ENCODE measurements at places on chromosomes 6 and 20.

DNA sequence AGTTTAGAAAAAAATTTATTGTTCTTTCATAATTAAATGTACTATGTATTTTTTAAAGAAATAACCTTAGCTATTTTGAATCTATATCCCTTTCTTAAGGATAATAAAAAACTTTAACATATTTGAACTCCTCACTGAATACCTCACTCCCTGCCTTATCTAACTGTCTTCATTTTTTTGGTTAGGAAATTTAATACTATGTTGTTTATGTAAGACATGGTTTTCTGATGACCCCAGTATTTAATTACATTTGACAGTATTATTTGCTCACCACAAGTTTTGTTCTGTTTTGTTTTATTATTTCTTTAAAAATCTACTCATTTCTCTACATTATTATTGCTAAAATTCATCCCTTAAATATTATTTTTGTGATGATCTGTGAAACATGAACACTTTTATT is 394.4 kb upstream of the ADGRB3 start:
- no peak for DNase-seq

GRCh38 chr20:772806-773205 is 4.5 kb upstream of the SLC52A3 start:
- no peak for DNase-seq

DNA sequence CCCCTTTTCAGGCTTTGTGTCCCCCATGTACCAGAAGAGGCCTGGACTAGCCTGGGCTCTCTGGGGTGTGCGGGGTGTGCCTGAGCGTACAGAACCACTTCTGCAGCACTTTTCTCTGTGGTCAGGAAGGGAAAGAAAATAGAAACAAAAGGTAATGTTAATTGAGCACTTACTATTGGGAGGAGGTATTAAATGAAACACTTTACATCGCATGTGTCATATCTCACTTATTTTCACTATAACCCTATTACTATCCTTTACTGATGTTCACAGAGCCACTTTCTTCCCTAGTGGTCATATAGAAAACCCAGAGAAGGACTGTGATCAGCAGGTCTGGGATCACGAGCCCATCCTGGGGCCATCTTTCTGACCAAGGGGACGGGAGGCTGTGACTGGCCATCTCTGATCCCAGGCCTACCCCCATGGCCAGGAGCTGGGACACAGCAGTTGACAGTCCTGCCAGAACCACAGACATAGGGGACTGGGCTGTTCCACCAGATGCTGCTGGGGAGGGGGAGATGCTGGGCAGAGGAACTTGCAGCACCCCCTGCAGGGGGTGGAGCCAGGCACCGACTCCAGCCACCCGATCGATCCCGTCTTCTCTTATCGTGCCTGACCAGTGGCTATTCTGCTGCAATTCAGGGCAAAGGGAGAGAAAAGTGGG is 107.6 kb downstream of the VEGFA start:
- DNase-seq: no peak

DNA sequence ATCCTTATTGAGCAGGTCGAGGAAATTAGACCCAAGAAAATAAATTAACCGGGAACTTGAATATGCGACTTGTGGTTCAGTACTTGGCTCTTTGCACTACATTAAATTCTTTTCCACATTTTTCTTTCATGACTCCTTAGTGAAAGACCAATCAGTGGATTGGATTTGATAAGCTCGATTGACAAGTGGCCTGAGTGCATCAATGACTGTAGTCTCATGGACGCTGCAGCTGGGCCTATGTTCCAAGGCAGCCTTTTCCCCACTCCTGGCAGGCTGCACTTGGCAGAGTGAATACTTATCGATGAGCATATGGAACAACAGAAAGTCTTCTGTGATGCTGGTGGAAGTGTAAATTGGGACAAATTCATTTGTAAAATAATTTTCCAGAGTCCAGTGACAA is 210.8 kb upstream of the EXOC2 start:
- DNase-seq: no peak

- DNase-seq: no peak
These were observed 81.8 kb downstream of the FYN start for GRCh38 chr6:111791415-111791814.

- DNase-seq: no peak
These were observed 907.5 kb downstream of the C6orf118 start for GRCh38 chr6:164401871-164402270.

- DNase-seq: no peak
These were observed 272.0 kb downstream of the SMOC2 start for GRCh38 chr6:168712993-168713392.

DNA sequence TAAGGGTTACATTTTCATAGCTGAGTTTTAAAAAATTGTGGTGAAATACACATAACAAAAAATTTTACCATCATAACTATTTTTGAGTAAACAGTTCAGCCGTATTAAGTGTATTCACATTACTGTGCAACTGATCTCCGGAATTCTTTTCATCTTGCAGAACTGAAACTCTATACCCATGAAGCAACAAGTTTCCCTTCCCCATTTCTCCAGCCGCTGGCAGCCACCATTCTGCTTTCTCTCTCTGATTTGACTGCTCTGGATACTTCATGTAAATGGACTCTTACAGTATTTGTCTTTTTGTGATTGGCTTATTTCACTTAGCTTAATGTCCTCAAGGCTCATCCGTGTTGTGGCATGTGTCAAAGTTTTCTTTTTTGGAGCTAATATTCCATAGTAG is 341.6 kb downstream of the QKI start:
- DNase-seq: no peak

GRCh38 chr6:10561611-10562199 is 40.6 kb downstream of the GCNT2 start:
- DNase-seq: no peak

DNA sequence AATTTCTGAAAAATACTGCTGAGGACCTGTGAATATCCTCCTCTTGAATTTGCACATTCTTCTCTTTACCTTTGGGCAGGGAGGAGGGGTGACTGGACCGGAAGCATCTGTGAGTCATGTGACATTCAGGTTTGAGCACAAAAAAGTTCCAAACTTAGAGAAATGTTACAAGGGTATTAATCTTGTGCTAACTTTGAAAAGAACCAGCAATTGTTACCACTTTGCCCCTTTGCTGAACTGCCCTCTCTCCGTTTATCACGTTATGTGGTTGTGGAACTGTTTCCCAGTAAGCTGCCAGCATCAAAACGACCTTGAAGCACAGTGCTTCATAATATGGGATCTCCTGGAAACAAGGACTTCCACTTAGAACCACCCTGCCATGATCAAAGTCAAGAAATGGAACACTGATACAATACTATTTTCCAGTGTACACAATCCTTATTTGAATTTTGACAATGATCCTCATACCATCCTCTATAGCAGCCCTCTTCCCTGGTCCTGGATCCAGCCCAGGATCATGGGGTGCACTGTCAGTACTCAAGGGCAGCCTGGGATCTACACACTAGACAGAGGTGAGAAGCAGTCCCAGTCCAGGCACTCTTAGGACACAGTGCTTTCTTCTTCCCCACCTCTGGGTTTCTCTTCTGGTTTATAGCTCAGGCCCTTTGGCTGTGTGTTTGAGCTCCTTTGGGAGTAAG is 2.3 kb upstream of the TUBB1 start:
- no peak for DNase-seq

GRCh38 chr6:50837589-50838445 is 19.1 kb downstream of the TFAP2B start:
- DNase-seq: no peak

DNA sequence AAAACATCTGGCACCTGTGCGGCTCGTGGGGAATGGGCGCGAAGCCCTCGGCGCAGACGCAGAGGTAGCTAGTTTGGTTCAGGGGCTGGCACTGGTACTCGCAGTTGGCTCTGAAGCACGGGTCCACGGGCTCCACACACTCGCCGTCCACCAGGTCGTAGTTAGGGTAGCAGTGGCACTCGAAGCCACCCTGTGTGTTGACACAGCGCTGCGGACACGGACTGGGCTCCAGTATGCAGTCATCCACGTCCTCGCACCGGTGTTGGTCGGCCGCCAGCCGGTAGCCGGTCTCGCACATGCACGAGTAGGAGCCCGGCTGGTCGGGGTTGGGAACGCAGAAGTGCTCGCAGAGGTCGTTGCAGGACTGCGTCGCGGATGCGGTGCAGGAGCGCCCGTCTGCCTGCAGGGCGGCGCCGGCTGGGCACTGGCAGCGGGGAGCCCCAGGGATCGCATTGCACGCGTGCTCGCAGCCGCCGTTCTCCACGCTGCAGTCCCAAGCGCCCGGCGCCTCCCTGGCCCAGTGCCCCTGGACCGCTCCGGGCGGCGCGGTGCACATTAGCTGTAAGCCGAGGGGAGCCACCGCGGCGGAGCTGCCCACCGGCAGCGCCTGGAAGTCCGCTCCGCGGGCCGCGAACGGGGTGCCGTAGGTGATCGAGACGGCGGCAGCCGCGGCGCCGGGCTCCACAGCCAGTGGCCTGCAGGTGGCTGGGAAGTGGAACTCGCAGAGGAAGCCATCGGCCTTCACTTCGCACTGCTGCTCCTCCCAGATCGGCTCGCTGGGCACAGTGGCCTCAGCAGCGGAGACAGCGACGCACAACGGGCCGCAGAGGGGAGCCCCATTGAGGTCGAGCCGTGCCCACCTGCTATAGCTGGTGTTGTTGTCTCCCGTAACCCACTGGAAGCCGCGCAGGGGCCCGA is 930 bp downstream of the THBD start:
- DNase-seq: no peak

DNA sequence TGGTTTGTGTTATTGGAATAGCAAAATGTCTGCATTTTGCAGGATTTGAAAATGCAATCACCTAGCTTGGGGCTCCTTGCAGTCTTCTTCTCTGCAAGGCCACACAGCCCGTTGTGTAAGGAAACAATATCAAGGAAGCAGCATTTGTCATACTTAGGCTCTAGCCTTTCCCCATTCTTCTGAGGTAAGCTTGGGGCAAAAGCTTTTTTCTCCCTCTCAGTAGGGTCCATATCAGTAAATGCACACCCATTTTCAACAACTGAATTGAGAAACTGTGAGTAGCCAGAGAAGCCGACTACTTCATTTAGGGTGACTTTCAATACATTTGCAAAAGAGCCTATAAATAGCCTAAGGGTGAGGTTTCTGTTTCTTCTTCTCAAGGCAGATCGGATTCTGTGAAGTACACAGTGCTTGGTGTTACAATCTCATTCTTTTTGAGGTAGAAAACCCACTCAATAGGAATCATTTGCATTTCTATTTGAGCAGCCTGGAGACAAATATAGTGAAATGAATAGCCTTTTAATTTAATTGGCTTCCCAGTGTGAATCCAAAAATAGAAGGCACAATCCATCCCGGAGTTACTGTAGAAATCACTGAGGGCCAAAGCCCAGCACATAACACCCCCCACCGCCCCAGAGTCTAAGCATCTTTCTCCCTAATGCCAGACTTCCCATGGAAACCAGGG is 61.8 kb downstream of the BTBD3 start:
- no peak for DNase-seq

DNA sequence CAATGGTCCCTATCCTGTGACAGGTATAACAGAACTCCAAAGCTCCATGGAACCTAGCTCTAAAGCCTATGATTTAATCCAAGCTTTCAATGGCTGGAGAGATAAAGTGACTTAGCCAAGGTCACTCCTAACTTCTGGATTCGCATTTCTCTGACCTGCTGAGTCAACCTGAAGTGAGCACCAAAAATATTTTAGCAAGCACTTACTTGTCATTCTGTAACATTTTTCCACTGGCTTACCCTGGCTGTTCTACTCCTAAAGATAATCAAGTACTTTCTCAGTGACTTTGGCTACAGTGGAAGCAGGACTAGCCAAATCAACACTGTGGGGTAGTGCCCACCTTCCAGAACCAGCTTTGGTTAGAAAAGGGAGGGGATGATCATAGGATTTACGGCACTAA is 188.3 kb downstream of the OGFRL1 start:
- no peak for DNase-seq

- DNase-seq: no peak
These were observed 6.3 kb downstream of the BPIFB2 start for GRCh38 chr20:33013701-33014326.

DNA sequence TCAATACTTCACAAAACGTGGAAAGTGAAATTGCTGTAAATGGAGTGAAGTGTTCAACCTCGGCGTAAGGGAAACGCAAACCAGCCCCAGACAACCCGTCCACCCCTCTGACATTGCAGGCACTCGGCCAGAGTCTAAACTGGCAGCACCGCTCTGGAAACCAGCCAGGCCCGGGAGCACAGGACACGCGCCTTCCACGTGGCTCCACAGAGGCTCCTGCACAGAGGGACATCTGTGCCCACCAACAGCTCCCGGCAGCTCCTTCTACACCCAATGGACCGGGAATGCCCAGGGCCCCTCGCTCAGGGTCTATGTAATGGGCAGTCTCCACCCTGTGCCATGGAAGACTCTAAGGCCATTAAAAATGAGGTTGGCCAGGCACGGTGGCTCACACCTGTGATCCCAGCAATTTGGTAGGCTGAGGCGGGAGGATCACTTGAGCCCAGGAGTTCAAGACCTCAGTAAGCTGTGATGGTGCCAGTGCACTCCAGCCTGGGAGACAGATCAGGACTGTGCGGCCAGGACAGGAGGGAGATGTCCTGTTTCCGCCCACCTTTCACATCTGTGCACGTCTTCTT is 3.4 kb upstream of the HELZ2 start:
- DNase-seq: no peak

DNA sequence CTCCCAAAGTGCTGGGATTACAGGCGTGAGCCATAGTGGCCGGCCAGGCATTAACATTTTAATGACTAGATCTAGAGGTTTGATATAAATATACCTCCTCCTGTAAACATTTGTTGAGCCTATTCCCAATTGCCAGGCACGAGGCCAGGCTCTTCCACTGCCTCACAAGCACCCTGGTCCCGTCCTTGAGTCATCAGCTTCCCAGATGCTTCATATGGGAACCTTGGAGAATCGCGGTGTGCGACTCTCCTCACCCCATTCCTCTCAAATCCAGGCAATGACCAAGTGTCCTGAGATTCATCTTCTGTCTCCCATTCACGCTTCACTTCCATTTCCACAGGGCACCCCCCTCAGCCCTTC is 35.9 kb upstream of the PIM1 start:
- DNase-seq: no peak

DNA sequence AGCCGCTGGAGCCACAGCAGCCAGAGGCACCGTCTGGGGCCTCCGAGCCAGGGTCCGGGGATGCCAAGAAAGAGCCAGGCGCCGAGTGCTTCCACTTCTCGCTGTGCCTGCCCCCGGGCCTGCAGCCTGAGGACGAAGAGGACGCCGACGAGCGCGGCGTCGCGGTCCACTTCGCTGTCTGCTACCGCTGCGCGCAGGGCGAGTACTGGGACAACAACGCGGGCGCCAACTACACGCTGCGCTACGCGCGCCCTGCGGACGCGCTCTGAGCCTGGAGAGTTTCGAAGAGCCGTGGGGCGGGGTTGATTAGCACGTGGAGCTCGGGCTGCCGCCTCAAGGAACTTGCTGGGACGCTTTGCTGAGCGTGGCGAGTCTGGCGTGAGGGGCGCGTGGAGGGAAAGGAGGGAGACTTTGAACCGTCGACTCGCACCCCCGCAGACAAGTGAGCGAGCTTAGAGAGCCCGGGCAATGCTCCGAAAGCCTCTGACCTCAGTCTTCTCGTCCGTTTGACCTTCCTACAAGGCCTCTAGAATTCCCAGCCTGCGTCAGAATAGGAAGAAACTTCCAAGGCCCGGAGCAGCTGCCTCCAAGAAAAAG is 1.3 kb downstream of the PPP1R3G start:
- DNase-seq: no peak

GRCh38 chr6:134875367-134875766 is 74.5 kb downstream of the ALDH8A1 start:
- no peak for DNase-seq
